Activated naive CD4-positive, alpha-beta T cell (primary cell): ENCODE measurements at places on chromosomes 3 and 15.

DNA sequence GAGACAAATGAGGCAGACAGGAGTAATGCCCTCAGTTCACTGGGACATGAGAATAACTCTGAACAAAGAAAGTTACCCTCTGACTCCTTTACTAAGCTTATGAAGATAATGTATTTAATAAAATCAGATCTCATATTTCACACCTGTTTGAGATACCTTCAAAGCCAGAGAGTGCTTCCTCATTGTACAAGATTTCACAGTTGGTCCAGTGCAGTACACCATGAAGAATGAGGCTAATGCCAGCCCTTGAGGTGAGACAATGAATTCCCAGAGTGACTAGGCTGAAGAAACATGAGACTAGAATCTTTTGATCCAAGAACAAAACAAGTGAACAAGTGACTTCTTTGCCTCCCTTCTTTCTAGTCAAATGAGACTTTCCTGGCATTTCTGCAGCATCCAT lies 1133.8 kb downstream of the TUSC7 start:
- no peak for DNase-seq

GRCh38 chr3:52912885-52913731 lies 15.8 kb upstream of the STIMATE start:
- DNase-seq, result no peak

DNA sequence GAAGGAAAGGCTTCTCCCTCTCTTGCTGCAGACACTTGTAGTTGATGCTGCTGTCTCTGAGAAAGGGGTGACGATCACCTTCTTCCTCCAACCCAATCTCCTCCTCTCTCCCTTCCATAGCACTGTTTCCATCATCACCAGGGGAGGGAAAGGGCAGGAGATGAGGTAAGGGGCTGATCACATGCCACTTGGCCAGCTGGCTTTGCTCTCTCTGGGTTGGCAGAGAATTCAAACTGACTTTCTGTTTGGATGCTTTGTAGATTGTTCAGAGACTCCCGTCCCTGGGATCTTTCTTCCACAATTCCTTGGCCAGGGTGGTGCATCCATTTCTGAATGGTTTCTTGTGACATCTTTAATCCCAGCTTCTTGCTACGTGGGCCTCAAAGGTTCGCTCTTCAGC lies 43.2 kb upstream of the ZNF148 start:
- DNase-seq, result no peak

GRCh38 chr3:29456901-29457300 lies 176.0 kb downstream of the RBMS3 start:
- no peak for DNase-seq

DNA sequence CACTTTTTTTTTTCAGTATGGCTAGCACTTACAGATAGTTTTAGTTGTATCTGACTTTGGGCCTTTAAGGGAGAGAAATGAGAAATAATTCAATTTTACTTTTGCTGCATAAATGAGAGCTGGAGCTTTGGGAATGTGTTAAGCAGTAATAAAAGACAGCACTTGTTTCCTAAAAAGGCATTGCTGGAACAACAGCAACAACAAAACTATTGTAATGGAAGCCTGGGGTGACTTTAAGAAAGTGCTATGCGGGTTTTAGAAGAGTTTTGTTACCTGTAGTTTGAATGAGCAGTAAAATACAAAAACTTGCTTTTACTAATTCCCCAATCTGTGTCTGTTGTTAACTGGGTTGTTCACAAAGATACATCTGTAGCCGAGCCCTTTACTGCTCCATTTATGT lies 774.0 kb upstream of the ARPP21 start:
- DNase-seq, result no peak

DNA sequence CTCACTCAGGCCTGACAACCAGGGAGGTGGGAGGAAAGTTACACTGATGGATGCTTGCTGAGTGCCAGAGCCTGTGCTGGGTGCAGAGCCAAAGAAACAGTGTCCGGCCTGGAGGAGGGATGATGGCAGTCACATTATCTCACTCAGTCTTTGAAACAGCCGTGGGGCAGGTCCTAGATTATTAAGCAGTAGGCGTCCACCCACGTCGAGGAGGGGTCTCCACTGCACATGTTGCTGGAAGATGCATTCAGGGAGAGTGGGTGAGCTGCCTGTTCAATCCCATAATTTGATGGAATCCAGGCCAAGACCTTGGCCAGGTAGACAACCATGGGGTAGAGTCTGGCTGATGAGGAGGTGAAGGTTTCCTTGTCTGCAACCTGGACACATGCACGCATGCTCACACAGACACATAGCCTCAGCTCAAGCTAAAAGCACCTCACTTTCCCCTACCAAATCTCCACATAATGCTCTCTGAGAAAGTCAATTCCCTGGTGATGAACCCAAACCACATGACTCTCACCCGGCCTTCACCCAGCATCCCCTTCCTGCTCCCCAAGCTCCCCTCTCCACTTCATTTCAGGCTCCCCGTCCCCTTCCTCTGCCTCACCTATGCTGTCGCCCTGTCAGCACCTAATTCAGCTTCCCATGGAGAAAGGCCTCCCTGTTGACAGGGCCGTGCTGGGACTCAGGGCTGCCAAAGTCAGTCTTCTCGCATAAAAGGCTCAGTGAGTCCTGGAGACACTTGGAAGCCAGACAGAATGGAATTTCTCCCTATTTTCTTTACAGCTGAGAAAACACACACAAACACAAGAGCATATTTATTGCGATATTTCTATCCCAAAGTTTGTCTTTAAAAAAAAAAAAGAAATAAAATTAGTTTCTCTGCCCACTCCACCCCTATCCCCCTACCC lies 29.8 kb downstream of the ACAN start:
- DNase-seq, result no peak

DNA sequence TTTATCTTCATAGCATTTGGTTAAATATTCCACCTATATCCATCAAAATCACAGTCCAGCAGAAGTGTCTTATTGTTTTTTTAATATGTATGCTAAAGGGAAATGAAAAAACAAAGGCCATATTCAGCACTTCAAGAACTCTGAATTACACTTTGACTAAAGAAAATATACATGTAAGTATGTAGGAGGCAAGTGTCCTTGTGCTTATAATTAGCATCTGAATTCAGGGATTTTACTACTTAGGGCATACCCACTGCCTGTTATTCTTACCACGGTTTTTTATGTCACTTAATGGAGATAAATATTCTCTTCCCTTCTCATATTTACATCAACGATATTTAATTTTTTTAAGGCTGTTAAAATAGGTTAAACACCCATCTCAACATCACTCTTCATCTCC lies 117.3 kb downstream of the TBC1D5 start:
- DNase-seq, result no peak

DNA sequence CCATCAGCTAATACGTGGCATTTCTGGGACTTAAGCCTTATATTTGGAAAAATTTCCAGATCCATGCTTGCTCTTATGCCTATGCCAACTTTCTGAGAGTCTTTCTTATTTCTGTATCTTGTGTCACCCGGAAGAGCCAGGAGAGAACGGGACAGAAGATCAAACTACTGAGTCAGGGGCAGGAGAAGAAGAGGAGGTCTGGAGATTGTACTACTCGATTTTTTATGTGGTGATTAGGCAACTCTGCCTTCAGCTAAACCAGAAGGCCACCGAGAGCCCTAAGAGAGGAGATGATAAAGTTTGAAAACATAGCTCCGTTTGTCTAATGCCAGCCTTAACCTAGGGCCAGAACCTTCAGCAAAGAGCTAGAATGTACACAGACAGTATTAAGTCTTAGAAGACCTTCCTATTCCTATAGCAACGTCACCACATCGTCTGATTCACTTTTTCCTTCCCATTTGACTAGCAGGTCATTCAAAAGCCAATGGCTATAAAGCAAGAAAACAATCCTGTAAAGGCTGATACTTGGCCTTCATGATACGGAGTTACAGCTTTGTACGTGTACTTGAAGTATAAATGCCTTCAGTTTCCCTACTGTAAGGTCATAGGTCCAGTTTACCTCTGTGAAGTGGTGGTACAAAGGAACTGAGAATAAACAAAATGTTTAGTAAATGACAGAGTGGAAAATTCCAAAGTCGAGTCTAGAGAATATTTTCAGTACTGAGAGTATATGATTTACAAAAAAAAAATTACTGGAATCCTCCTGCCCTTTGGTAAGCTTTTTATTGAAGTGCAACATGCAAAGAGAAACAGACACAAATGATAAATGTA lies 96.1 kb upstream of the ICE2 start:
- DNase-seq, result no peak

- no peak for DNase-seq
Observed at GRCh38 chr3:169760479-169760878, 4.4 kb downstream of the TERC start.

DNA sequence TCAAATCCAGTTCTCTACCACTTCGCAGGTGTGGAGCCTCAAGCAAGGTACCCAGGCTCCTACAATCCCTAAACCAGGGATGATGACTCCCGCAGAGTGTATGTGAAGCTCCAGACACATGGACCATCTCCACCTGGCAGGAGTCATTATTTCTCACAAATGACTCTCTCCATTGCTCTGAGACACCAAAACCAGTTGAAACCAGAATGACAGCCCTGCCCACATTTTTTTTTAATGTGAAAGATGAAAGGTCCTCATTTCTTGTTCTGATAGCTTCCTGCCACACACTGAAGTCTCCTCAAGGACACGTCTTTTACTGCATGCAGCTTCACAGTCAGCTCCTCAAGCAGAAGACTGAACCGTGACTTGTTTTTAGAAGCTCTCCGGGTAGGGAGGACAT lies 61.4 kb upstream of the ZBTB38 start:
- DNase-seq, result no peak

- no peak for DNase-seq
Observed at GRCh38 chr15:63764124-63764803, 69.5 kb downstream of the HERC1 start.

DNA sequence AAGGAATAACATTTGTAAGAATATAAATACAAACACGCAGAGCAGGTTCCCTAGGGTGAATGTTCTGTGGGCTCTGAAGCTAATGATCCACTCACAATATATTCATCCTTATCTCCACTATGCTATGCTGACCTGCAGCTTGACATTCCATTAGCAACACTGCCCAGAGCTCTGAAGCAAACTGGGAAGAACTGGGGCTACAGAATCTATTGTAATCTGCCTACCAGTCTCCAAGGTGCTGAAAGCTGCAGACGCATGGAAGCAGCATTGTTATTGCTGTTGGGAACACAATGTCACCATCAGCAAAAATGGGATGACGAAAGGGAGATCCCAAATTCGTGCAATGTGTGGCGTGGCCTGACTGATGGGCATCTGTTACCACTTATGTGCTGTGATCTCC lies 316.7 kb upstream of the RORA start:
- no peak for DNase-seq

GRCh38 chr3:55292360-55292759 lies 194.7 kb downstream of the WNT5A start:
- DNase-seq, result no peak

DNA sequence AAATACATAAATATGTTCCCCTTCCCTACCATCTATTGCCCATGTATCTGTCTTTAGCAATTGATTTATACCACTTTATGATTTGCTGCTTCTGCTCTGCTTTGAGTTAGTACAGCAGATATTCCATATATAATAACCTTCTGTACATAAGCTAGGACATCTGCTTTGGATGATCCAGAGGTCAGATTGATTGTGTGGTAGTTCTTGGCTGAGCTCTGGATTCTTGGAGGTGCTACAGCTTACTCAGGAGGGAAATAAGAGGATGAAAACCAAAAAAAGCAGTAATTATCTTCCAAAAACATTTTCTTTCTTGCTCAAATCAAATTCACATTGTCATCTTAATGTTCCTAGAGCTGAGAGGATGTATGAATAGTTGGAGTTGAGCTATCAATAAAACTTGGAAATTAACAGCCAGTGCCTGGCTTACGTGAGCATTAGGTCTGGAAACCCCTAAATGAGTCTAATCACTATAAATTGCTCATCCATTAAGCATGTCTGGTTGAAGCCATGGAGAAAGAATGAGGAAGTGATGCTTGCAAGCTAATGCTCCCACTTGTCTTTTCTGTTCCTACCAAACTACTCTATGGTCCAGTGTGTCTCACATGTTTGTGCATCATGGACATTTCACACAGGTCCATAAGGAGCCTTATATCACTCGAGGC lies 36.3 kb upstream of the TMEM42 start:
- no peak for DNase-seq

- DNase-seq, result no peak
Observed at GRCh38 chr15:91952216-91952615, 98.7 kb downstream of the SLCO3A1 start.

- no peak for DNase-seq
Observed at GRCh38 chr3:39000008-39000450, 51.7 kb downstream of the SCN11A start.

DNA sequence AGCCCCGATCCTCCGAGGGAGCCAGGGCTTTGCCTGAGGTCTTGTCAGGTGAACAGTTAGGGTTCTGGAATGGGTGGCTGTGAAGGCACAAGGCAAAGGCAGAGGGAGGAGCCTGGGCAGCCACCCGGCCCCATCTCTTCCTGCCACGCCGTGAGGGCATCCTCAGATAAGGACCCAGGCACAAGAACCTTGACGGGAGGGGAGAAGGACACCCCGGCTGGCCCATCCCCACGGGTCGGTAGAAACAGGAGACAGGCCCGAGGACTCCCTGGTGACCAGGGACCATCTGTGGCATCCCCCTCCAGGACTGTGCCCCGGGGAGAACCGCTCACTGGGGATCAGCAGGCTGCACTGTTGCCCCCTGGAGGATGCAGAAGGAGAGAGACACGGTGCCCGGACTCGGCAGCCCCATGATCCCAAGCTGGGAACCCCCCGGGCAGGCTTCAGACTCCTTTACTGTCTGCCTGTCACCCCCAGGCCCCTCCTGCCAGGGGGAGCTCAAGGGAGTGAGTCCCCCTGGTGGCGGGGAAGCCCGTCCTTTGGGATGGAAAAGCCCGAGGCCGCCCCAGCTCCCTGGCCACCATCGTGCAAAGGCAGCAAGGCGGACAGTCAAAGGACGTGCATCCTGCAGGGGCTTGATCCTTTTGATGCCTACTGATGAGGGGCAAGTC lies 12.3 kb upstream of the PCSK6 start:
- peak; percentile 14 for DNase-seq

GRCh38 chr15:60223176-60223575 lies 174.6 kb downstream of the ANXA2 start:
- no peak for DNase-seq

DNA sequence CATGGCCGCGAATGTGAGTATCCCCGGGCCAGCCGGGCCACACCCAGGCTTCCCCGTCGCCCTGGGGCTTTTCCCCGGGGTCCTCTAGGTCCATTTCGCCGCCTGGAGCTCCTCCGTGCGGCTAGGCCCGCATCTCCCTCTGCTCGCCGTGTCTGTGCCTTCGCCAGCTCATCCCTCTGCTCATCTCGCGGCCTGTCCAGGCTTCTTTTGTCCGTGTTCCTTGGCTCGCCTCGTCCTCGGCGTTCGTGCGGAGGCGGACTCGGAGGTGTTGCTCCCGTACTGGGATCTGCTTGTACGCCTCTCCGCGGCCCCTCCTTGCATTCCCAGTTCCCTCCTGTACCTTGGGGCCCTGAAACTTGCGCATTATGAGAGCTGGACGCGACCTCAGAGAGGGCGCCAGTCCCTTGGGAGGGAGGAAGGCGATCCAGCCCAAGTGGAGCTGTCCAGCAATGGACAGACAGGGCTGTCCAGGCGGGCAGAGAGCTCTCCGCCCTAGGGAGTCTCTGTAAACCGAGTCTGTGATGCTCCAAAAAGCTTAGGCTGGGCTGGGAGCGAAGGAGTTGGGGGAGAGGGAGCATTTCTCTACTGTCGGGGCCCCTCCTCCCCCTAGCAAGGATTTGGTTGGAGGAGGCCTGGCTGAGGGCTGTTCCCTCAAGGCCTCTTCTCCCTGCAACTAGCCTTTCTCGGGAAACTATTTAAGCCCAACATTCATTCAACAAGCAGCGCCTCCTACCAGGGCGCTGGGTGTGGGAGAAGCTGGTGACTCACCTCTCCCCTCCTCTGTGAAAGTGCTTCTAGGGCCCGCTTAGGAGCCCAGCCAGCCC lies 553 bp downstream of the TMEM43 start:
- peak; percentile 23 for DNase-seq
